ENCODE measurements at places on chromosomes 1 and 21.

DNA sequence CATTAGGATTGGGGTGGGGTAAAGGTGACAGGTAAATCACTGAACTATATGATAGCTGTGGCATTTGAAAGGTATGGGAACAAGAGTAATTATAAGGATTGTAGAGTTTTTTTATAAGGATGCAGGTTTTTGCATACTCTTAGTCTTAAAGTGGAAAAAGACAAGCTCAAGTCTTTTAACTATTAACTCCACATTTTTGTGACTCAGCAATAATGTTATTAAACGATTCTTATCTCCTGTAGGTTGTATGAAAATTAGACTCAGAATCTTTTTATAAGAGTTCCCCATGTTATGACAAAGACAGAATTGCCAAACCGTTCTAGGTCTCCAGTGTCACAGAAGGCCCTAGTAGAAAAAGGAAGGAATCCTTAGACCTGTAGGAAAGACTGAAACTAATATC, 49.9 kb upstream of the TTLL7 start:
- DNase-seq: no peak

GRCh38 chr1:55195521-55196233, 19.5 kb downstream of the USP24 start:
- no peak for DNase-seq

GRCh38 chr1:74427681-74428080, 84.7 kb downstream of the LRRC53 start:
- no peak for DNase-seq

DNA sequence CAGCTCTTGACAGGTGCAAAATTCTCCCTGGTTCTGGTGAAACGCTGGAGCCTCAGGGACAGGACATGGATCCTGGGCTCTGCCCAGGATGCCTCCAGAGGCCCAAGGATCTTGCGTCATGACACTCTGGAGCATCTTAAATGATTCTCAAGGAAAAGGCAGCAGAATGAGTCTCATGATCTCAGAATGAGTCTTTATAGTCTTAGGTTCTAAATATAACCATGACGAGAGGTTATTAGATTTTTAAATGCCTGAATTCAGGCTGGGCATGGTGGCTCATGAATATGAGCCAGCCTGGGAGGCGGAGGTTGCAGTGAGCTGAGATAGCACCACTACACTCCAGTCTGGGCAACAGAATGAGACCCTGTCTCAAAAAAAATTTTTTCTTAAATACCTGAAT, 55.5 kb downstream of the ECE1 start:
- DNase-seq: no peak

DNA sequence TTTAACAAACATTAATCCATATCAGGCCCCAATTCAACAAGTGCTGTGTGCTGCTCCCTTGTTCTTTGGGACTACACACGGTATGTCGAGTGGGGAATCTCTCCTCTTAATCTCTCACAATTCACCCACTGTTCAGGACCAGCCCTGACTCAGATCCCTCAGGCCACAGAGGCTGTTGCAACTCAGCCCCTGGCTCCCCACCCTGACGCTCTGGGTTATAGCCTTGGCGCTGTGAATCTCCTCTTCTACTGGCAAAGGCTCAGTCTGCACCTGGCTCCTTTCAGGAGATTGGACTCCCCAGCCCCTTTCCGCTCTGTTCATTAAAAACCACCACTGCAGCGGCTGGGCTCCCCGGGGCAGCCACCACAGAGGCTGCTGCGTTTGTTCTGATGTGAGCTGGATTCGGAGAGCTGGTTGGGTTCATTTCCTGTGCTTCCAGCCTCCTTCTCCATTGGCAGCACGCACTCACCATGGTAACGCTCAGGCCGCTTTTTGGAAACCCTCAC, 13.0 kb downstream of the CAPN8 start:
- no peak for DNase-seq

- no peak for DNase-seq
Observed at GRCh38 chr1:177010211-177010825, 154.2 kb downstream of the ASTN1 start.

- no peak for DNase-seq
Observed at GRCh38 chr1:109995536-109995935, 11.0 kb downstream of the AHCYL1 start.
